ENCODE measurements at places on chromosomes 1 and 21.

- no peak for DNase-seq
Measured at GRCh38 chr1:26771643-26772321, 16.0 kb upstream of the PIGV start.

GRCh38 chr1:163614361-163614760 is 292.6 kb downstream of the NUF2 start:
- DNase-seq: no peak

- DNase-seq: no peak
Measured at GRCh38 chr1:235954306-235955283, 87.9 kb upstream of the LYST start.

- DNase-seq: no peak
Measured at GRCh38 chr1:224640018-224640417, 23.9 kb downstream of the CNIH3 start.
